ENCODE measurements at places on chromosomes 6 and 20.

DNA sequence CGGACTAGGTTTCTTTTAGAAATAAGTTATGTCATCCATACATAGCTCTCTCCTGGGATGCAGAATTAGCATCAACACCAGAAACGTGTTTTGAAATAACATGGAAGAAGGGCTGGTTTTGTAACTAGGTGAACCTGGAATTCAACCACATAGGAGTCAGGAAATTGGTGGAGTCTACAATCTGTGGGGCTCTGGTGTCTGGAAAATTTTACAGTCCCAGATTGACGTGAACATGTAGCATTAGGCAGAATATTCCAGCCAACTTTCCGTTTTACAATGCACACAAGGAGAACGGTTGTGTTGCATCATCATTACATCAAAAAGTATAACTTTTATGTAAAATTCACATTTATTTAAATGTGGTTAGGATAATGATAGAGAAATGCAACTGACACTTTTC lies 1.9 kb downstream of the KCNQ5 start:
- DNase-seq = no peak

- DNase-seq = no peak
Measured at GRCh38 chr6:159701413-159701999, 8.5 kb upstream of the SOD2 start.

DNA sequence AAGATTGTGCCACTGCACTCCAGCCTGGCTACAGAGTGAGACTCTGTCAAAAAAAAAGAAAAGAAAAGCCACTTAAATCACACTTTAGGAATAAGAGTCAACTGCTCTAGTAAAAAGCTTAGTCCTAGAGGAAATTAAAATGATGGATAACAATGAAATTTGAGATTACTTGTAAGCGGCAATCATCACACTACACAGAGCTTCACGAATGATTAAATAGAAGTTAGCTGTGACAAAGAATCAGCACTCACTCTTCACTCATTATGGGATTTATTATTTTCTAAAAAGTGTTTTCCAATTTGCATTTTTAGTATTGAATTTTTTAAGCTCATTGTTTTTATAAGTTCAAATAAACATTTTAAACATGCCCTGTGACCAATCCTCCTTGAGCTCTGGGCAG lies 718.0 kb downstream of the UTRN start:
- DNase-seq = no peak

GRCh38 chr6:33167374-33168283 lies 24.6 kb downstream of the COL11A2 start:
- DNase-seq = no peak

All from hindlimb muscle (tissue), 1 donor.